ENCODE measurements at places on chromosomes 5 and 9.

DNA sequence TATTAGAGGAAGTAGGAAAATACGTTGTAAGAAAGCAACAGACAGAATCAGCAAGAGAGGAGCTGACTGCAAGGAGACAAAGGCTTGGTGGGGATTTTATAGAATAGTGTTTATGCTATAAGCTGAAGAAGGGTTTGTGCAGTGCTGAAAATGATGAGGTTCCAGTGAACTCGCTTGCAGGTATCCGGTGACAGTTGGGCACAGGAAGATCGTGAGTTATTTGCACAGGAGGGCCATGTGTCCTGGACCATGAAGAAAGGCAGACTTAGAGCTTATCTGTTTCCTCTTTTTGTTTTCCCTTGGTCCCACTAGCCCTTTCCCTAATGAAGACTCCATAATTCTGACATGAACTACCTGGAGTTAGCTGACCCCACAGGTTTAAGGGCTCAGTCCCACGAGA is 61.4 kb downstream of the NXNL2 start:
- no peak for DNase-seq

DNA sequence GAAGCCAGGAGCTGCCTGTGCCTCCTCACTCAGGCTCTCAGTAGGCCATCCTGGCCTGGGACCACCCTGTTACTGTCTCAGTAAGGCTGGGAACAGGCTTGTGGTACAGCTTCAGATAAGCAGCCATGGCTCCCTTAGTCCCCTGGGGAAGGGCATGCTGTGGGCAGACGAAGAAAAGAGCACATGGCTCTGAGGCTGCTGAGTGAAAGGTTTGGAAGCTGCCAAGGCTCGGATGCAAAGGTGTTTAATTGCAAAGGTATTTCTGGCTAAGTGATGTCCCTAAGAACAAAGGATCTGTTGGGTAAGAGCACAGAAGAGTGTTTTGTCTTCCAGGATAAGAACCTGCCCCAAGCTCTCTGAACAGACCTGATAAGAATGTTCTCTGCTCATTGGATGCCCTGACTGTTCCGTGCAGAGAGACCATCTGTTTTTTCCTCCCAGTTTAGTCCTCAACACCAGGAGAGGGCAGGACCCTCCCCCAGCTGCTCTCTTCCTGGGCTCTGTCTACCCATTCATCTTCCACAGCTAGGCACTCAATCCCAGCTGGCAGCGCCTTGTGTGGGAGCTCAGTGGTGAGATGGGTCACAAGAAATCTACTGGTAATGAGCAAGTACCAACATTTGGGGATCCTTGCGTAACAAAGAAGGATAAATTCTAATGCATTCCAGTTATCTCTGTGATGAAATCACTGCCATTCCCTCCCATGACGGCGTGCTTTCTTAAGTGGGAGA is 17.7 kb downstream of the ANGPTL2 start:
- no peak for DNase-seq

DNA sequence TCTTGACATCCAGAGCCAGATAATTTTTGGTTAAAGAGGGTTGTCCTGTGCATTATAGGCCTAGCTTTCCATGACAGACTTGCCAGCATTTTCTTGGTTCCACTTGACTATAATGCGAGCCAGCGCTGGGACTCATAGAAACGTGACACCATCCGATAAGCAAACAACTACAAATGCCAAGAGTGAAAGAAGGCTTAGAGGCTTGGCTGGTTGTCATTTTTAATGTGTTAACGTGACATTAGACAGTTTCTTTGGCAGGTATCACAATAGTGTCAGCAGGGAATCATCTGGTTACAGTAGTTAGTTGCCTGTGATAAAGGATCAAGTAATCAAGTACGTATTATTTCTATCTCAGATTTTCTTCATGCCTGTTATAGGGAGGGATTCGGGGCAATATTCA is 20.0 kb upstream of the LIFR start:
- no peak for DNase-seq

DNA sequence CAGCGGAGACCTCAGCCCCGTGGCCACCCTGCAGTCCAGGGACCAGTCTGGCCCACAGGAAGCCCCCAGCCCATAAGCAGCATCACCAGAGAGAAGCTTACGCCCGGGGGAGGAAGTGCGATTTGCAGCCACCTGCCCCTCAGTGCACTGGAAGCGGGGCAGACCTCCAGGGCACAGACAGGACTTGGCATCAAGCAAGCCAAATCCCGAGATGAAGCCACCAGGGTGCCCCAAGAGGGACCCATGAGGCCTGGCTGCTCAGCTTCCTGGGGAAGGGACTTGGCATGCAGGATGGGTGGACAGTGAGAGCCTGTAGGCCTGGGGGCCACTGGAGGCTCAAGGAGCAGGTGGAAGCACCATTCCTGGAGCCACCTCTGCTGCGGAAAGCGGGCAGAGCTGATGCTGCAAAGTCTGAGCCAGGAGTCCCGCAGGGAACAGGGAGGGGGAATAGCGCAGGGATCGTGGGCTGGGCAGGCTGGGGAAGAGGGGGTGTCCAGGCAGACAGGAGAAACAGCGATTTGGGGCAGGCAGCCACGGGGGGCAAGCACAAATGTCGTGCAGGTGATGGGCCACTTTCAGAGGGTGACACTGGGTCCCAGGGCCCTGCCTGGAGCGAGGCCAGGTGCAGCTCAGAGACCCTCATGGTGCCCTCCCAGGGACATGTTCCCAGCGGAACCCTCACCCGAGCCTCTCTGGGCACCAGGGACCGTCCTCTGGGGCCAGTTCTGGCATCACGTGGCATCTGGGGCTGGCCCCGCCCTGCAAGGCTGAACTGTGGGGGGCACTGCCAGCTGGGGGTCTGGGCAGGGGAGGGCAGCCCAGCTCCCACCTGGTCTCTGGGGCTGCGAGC is 3.2 kb downstream of the LRRC26 start:
- no peak for DNase-seq

- no peak for DNase-seq
These were observed 223.4 kb upstream of the PRR16 start for GRCh38 chr5:120240706-120241105.

DNA sequence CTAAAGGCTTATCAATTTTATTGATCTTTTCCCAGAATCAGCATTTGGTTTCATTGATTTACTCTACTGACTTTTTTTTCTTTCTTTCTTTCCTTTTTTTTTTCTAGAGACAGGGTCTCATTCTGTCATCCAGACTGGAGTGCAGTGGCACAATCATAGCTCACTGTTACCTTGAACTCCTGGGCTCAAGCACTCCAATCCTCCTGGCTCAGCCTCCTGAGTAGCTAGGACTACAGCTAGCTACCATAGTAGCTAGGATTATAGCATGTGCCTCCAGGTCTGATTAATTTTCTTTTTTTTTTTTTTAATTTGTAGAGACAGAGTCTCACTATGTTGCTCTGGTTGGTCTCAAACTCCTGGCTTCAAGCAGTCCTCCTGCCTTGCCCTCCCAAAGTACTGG is 11.7 kb downstream of the MLANA start:
- DNase-seq: no peak

GRCh38 chr5:149323210-149323609 is 22.1 kb upstream of the GRPEL2 start:
- DNase-seq: no peak

DNA sequence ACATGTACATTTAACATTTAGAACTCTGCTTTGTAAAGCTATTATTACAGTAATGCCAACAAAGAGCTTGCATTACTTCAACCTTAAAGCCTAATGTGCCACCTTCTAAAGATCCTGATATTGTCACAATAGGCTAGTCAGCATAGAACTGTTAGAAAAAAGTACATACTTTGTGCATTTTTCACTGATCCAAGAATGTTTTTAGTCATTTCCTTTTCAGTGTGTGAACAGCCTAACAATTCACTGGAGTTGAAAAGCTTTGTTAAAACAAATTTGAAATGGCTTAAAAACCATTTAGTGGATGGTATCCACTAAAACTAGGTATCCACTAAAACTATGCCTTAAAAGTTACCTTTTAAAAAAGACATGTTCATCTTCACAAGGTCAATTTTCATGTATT is 4.5 kb downstream of the RPS6 start:
- DNase-seq: no peak

DNA sequence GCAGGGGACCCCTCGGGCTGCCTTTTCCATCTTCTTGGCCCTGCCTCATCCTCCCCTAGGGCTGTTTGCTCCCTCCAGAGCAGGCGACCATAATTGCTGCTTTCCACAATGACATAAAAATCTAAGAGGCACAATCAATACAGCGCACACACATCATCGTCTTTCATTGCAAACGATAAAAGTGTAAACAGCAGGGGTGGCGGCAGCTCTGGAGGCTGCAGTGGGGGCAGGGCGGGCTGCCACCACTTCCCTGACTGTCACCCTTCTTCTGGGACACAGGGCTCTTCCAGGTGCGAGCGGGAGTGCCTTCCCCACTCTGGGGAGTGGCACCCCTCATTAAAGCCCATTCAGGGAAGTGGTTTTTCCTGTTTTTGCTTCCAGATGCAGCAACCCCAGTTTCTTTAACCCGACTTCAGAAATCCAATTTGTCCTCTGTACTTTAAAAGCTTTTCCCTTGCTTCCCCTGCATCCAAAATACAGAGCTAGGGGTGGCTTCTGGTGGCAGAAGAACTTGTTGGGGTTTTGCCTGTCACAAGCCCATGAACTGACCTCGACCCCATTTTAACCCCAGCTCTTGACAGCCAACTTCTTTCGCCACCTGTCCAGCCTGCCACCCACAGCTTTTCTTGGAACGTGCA is 45.7 kb downstream of the TSPAN17 start:
- no peak for DNase-seq

GRCh38 chr9:19033015-19033414 is at the start of gene SAXO1:
TSS of gene SAXO1 (minus strand) at chr9:19033209. CDS start at chr9:19032908, 301 bp downstream.
- no peak for DNase-seq

DNA sequence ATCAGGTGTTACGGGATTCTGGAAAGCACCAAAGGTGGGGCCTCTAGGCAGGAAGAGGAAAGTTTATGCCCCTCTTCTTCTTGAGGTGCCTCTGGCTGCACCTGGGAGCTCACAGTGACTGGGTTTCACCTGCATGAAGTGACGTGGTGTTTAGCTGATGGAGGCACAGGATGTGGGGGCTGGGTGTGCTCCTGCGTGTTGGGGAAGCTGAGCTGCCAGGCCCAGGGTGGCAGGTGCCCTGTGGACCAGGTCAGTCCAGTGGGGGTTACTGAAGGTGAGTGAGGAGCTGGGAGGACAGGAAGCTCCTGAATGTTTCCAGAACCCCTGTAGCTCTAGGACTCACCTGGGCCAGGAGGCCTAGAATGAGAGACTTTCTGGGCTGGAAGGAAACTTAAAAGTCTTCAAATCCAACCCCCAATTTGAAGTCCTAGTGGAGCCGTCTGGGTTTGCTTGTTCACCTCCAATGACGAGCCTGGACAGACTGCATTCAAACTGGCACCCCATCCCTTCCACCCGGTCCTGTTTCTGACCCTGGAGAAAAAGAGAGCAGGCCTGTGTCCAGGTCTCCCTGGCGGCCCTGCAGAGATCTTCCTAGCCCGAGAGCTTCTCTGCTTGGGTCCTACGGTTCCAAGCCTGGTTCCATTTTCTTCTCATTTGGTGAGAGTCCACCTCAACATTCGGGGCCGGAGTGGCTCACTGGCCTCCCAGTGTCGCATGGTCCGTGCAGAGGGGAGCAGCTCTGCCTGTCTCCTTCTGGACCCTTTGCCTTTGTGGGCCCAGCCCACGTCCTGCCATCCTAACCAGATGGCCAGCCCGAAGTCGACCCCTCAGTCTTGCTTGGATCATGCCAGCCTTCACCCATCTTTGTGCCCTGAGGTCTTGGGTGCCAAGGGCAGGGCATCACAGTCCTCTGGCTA is 22.3 kb downstream of the TRAF1 start:
- DNase-seq: no peak

- DNase-seq: no peak
These were observed 95.5 kb downstream of the LMX1B start for GRCh38 chr9:126709241-126709640.

GRCh38 chr5:89728750-89729149 is 680.8 kb downstream of the CETN3 start:
- DNase-seq: no peak

- no peak for DNase-seq
These were observed 220.1 kb downstream of the PRR16 start for GRCh38 chr5:120684213-120684612.

DNA sequence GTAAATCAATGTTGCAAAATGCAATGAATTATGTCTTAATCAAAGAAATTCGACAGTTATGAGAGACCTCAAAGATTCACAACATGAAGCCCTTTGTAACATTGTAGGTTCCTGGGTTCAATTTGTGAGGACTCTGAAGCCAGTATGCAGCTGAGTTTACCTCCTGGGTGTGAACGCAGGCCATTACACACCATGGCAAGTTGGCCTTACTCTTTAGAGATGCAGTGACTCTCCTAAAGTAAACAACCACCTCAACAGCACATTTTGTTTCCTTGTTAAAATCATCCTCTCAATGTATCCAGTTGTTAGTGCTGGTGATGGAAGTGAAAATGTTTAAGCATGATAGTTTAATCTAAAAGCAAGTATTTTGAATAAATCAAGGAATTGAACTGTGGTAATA is 73.8 kb downstream of the JAKMIP2 start:
- no peak for DNase-seq

GRCh38 chr5:121088341-121088740 is 624.2 kb downstream of the PRR16 start:
- no peak for DNase-seq

- no peak for DNase-seq
These were observed 32.4 kb downstream of the IRF1 start for GRCh38 chr5:132458226-132458560.

- DNase-seq: no peak
These were observed 6.6 kb downstream of the FBP1 start for GRCh38 chr9:94632737-94633136.

DNA sequence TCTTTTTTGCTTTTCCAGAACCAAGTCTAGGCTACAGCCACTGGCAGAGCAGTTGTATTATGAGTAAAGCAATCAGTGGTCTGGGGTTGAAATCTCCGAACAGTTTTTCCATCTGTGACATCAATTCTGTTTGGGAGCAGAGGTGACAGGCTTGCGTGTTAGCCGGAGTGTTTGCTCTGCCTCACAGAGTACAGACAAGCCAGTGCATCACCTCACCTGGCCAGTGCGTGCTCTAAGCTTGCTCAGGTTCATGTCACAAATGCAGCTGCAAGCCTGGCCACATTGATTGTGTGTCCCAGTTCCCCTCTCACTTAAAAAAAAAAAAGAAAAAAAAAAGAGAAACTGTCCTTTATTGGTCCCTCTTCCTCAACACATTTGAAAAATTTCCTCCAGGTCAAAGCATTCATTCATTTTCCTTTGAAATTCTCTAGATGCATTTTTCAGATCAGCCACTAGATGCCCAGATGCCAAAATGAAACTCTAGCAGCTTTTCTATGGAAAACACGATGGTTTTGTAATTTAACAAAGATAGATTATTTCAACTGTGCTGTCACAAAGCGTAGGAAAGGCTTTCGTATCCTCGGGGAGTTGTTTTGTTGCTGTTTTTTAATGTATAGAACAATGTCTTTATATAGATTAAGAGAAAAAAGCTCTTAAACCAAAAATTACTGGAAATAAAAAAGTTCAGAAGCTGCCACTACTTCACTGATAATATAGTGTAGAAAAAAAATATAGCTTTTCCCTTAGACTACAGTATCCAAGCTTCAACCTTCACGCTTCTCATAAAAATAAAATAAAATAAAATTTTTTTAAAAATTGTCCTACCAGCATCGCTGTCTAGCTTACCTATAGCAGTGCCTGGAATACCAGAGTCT is 585.5 kb downstream of the TLE1 start:
- no peak for DNase-seq
